ENCODE measurements at places on chromosomes 5 and 9.
A peak's percentile ranks its signal among the peaks of the same experiment; 100 is the strongest.

- DNase-seq = no peak
Measured at GRCh38 chr5:11557063-11557462, 347.2 kb downstream of the CTNND2 start.

DNA sequence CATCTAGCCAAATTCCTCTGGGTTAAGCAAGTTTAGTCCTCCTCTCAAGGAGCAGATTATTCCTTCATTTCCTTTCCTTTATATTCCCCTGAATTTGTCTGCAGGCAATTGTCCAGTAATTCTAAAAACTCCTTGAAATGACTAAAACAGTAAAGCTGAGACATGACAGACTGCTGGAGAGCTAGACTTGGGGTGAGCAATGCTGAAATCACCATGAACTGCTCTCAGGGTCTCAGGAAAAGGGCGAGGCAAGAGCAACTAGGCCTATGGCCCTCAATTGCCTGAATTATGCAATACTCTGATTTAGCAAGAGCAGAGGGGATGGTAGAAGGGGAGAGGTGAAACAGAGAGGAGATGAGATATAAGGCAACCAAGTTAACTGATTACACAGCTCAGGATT, 172.9 kb upstream of the NREP start:
- DNase-seq = no peak

GRCh38 chr5:116421080-116421629, 153.5 kb downstream of the SEMA6A start:
- no peak for DNase-seq

GRCh38 chr9:96612966-96613589, 6.6 kb downstream of the CDC14B start:
- DNase-seq = no peak

DNA sequence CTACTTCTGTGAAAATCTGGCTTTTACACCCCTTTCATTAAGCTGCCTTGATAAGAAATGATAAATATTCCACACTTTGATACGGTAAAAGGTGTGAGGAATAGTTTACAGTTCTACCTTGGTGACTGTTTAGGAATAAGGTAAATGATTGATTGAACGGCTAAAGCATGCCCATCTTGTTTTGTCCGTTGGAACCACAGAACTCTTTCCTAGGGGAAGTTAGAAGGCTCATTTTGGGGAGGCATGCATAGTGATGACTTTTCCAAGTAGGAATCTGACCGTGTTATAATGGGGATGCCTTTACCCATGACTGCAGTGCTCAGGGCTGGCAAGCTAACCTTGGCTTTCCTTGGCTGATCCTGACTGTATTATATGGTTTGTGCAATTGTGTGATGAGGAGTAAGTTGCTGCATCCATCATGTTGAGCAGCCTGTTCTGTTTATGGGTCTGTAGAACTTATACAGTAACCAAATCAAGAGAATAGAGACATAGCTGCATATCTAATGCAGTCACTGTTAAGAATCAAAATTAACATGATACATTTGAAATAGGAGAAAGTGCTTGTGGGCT, 24.5 kb downstream of the PCSK5 start:
- DNase-seq = no peak

DNA sequence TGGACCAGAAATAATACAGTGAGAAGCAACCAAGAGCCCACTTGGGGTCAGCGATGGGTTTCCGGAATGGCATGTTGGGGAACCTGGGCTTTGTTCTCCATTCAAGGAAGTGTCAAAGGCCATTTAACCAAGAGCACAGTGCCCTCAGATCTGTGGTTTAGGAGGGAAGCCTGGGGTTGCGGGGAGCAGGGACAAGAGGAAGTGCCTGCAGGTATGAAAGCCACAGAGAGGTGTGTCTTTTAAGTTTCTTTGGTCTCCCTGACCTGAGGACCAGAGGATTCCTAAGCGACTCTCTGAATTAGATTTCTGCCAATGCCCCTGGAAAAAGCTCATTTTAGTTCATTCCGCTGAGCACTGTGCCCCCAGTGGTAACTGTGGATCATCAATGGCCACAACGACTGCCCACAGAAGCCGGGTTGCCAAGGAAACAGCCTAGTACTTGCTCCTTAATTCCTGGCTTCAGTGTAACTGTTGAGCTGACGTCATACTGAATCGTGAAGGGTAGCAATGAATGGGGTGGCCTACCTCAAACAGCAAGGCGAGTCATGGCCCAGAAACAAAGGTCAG, 107.3 kb upstream of the SPIN1 start:
- DNase-seq = no peak

DNA sequence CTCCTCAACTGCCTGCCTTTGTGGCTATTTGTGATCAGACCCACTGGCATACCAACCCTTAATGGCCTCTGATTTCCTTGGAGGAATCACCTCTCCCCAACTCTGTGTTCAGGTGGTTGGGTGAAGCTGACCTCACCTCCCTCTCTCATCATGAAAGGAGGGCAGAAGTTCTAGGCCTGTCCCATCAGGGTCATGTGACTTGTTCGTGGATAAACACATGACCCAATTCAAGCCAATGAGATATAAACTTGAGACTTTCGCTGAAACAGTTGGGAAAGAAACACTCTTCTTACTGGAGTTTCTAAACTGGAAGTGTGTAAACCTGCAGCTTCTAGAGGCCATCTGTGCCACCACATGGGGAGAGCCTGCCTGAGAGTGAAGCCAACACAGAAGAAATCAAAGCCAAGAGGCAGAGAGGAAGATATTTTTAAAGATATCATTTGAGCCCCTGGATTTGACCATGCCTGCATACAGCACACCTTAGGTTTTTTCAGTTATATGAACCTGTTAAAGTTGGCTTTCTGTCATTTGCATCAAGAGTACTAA, 5.8 kb downstream of the GABBR2 start:
- no peak for DNase-seq

- no peak for DNase-seq
Measured at GRCh38 chr5:105088102-105088501, 1525.5 kb upstream of the NUDT12 start.

DNA sequence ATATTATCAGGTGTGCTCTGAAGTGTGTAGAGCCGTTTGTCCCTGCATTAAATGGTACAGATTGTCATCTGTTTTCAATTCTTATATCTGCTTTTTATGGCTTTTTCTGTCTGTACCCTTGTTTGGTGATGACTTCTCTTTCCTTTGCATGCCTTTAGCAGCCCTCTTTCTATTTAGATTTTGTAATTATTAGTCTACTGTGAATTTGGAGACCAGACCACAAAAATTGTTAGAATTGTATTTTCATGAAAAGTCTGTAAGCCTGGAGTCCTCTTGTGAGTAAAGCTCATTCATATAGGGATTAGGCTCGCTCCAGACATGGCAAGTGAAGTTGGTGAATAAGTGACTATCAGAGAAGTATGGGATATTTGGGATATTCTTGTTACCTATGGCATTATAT, 41.7 kb downstream of the NFX1 start:
- no peak for DNase-seq

DNA sequence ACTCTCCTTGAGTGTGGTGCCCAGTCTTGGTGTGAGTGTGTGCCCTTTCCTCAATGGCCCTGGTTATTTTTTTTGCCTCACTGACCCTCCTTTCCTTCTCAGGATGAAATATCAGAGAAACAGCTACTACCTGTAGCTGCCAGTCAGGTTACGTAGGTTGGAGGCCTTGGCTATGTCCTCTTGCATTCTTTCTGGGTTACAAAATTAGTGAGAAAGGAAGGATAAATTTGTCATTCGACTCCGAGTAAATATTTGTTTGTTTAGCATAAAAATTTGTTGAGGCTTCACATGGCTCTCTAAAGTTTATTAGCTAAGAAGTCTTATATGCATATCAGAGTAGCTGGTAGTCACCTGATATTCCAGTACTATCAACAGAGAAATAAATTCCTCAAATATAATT, 15.4 kb downstream of the MACIR start:
- no peak for DNase-seq

DNA sequence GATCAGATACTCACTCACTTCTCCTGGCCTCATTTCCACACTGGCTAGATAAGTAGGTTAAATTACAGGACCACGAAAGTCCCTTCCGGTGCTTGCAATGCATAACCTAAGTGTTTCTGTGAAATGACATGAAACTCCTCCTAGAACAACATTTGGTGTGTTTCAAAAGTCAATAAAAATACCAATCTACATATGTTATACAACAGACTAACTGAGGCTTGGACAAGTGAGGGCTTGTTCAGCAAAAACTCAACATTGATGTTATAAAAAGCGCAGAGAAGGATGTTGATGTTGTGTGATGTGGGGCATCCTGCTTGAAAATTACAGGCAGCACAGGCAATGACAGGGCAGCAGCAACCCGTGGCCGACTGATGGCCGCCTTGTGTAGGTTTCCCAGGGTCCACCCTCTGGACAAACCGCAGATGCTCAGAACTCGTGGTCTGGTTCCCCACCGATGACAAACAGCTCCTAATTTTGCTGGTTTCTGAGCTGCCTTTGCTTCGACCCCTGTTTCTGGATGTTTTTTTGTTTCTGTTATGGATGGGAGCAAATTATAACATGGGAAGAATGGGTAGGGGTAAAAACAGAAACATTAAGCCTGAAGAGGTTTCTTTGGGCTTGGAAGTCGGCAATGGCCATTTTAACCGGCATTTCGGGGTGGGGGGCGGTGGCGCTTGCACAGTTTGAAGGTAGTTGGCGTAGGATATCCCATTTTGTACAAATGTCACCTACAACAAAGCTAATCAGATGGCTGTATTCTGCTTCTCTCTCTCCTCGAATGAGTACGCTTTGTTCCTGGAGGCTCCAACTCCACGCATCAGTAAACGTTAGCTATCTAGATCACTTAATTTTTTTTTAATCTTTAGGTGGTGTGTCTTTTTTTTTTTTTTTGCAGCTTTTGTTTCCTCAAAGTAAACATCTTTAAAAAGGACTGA, 116.1 kb downstream of the PDZD2 start:
- no peak for DNase-seq

- DNase-seq = no peak
Measured at GRCh38 chr5:67292201-67292940, 95.8 kb upstream of the CD180 start.

DNA sequence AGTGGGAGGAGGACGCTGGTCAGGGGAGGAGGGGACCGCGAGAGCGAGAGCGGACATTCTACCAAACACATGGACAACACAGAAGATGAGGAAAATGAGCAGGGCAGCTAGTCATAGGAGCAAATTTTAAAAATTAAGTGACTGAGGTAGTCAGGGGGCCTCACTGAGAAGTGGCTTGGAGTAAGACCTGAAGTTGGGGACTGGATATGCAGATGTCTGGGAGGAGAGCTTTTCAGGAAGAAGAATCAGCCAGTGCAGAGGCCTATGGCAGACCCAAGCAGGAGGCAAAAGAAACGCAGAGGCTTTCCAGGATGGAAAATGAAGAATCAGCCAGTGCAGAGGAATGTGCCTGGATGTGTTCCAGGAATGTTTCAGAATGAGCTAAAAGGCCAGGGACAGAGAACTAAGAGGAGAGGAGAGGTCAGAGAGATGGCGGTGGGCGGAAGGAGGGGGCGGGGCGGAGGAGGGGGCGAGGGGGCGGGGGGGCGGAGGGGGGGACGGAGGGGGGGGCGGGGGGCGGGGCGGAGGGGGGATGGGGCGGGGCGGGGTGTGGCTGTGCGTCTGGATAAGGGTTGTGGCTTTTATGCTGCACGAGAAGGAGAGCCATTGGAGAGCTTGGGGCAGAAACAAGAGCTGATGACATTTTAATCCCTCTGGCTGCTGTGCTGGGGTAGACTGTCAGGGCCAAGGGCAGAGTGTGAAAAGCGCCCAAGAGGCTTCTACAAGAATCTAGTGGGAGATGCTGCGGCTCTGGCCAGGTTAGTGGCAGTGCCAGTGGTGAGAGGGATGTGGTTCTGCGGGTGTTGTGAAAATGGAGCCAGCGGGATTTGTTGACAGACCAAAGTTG, 129.6 kb downstream of the KCNIP1 start:
- peak; percentile 27 for DNase-seq

DNA sequence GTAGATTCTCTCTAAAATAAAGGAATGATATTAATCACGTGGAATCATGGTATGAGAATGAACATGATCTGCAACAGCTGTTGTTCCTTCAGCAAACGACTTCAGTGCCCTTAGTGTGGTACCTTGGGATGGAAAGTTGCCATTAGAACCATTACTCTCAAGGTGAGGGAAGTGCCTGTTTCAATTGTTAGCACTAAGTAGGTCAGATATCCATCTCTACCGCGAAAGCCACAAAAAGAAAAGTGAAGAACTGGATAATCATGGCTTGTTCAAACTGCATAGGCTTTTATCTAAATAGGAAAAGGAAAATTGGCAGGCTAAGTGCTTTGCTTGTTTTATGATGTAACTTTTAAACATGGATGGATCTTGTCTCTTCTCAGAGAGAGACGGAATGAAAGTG, 380.7 kb downstream of the MRPS30 start:
- no peak for DNase-seq

DNA sequence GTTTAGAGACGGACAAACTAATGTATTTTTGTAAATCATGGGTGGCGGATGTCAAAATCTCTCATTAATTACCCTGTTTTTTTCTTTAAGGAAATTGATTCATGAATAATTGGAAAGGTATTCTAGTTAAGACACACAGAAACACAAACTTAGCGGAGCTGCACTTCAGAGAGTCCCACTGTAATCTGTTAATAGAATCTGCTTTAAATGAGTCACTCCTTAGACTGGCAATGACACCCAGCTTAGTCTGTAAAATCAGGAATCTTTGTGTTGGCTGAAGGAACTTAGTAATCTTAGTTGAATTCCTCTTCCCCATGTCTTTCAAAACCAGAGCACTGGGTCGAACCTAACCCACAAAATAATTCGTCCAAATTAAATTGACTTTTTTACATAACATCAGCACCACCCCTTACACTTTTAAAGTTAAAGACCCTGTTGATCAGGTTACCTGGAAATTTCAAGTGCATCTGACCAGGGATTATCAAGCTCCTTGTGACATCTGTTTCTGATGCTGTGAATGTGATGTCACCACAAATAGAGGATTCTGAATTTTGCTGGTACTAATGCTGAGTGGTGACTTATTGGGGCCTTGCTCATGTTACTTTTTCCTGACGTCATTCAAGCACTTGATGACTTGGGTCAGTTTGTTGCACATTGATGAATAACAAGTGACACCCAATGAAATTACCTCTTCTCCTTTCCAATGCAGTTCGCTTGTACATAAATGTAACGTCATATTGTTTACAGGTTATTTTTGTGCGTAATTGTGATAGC, 313.6 kb downstream of the KCTD16 start:
- no peak for DNase-seq

DNA sequence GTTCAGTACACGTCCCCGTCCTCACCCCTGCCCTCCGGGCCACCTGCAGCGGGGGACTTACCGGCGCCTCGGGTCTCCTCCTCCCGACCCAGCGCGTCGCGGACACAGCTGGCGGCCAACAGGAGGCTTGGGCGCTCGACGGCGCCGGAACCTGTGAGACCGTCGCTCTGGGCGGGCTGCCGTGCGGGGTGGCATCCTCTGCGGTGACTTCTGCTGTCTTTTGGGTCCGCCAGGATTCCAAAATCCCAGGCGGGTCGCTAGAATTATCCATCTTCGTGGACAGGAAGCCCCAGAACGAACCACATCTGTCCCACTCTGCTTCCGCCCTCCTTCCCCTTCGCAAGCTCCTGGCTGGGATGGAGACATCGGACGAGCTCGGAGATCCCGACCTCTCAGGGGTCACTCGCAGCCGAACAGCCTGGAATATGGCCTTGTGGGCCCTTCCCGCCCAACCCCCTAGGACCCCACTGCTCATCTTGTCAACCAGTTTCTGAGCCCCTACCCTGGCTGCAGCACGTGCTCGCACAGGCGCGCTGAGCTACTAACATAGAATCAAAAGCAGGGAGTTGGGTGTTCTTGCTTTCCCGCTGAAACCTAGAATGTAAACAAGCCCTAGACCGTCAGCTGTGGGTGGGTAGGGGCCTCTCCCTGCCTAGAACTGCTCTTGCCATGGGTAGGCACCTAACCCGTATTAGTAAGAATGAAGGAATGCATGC, 947 bp upstream of the MARCHF3 start:
- DNase-seq = no peak
